ENCODE measurements at places on chromosomes 6 and 20.

DNA sequence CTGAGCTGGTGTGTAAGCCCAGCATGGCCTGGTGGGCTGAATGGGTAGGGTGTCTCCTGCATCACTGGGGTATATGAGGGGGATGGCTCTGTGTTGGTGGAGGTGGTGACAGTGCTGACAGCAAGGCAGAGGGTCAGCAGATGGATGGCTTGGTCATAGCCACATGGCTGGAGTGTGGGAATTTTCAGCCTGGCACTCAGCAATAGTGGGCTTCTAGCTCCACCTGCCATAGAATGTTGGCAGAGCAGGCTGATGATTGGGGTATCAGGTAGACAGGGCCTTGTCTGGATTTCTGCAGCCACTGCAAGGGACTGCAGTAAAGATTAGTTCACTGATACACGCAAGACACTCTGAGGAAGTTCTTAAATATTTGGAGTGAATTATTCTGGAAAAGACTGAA is 137.5 kb upstream of the BACH2 start:
- DNase-seq = no peak

GRCh38 chr20:25057234-25058050 is 497 bp downstream of the ACSS1 start:
- DNase-seq = peak; percentile 77

- no peak for DNase-seq
Observed at GRCh38 chr6:46605091-46605797, 47.4 kb downstream of the CYP39A1 start.

DNA sequence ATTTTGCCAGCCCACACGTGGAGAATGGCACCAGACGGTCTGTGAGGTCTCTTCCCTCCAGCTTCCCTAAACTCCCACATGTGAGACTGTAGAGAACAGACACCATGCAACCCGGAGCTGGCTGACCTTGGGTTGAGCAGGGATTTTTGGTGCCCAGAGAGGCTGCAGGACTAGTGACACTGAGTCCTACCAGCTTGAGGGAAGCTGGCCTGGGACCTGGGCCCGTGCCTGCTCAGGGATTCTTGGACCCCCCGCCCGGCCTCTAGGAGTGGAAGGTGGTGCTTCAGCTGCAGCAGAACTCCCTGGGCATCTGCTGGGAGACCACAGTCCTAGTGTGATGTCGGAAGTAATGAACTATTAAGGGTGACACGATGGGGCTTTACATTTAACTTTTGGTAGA is 3.2 kb downstream of the PSMG4 start:
- no peak for DNase-seq

- DNase-seq = no peak
Observed at GRCh38 chr6:63114610-63115211, 96.6 kb upstream of the FKBP1C start.

GRCh38 chr6:164845773-164846172 is 463.6 kb downstream of the C6orf118 start:
- no peak for DNase-seq

DNA sequence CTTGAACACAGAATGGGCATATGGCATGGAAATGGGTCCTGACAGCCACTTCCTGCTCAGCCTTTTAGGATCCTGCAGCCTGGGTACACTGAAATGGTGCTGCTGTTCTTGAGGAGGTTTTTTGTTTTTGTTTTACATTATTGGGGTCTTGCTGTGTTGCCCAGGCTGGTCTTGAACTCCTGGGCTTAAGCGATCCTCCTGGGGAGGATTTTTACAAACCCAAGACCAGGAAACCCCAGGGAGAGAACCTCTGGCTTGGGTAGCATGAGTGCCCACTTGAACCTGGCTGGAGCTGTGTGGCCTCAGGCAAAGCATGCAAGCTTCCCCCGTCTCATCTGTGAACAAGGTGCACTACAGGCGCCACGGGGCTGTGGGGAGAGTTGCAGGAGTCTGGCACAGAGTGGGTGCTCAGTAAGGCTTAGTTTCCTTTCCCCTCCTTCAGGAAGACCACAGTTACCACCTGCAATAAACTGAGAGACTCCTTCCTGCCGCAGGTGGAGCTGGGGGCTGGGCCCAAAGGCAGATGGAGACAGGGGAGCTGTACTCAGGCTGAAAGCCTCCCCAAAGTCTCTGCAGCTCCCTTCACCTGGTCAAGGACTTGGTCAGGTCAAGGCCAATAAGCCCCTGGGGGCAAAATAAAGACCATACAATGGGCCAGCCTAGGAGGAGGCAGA is 1.8 kb downstream of the SLA2 start:
- peak; percentile 70 for DNase-seq

- no peak for DNase-seq
Observed at GRCh38 chr6:26157251-26158075, 70.2 kb downstream of the HFE start.

GRCh38 chr20:51953731-51954340 is 151.5 kb upstream of the SALL4 start:
- DNase-seq = no peak

- no peak for DNase-seq
Observed at GRCh38 chr6:15472621-15473020, 190.2 kb downstream of the DTNBP1 start.

DNA sequence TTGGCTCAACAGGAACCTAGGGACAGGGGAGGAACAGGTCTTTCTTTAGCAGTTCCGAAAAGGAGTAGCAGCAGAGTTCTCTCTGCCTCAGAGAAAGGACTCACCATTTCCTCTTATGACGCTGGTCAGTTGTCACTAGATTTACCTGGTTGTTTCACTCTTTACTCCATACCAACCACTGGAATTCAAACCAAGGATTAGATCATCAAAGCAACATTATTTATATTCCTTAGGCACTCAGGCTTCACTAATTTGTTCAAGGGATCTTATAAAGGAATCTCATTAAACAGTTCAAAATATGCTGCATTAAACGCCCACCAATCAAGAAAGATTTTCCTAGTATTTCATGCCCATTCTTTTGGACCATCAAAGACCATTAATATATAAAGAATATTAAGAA is 1129.5 kb upstream of the MAP3K7 start:
- DNase-seq = no peak

DNA sequence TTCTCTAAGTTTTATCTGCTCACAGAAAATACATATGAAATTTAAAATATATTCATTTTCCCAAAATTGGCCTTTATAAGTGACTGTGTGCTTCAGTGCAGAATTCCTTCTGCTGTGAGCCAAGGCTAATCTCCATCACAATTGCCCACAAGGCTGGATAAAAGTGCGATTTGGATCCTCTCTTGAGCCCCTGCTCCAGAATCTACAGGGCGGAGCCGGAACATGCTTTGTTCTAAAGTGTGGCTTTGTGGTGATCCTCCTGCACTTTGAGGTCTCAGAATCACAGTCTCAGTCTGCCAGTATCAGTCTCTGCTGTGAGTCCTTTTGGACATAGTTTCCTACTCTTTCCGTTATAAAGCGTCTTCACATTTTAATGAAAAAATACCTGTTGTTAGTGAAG is 28.9 kb downstream of the SMOC2 start:
- no peak for DNase-seq

DNA sequence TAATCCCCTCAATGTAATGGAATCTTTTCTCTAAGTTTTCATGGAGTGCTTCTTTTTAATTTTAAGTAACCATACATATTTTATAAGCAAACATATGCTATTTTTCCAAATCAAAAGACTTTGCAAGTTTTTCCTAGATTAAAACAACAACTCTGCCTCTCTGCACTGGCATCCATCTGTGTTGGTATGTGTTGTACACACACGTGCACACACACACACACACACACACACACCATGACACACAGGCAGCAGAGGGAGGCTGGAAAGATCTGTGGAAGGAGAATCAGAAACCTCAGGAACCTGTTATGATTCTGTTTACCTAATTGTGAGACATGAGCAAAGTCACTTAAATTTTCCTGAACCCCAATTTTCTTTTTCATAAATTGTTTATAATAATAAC is 295.0 kb upstream of the PRDM1 start:
- no peak for DNase-seq

DNA sequence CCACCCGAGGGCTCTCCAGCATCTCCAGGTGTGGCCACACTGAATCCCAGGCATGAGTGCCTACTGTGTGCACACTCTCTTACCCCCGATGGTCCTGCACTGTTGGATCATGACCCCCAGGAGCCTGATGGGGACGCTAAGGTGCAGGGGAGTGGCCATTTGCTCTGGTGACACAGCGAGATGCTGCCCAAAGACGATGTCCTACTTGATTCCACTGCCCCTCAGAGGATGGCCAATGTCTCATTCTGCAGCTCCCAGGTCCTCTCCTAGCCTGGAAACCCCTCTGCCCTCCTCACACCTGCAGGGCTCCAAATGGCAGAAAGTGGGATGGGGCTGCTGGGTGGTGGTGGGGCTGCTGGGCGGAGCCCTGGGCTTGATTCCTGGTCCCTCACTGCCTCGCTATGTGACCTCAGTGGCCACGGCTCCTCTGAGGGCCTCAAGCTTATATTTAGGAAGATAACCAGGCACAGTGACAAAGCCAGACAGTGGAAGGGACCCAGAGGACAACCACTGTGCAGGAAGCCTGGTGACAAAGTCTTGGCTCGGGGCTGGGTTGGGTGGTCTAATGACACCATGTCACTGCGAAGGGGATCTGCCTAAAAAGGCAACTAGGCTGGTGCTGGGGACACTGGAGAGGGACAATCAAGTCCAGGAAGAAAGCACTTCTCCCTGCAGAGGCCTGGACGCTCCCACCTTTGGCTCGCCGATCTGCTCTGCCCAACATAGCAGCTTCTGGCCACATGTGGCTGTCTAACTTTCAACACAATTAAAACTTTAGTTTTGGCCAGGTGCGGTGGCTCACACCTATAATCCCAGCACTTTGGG is 28.4 kb downstream of the TGM2 start:
- no peak for DNase-seq
